ENCODE measurements at places on chromosomes 7 and 10. TPM values are rescaled to one million over a fixed set of nuclear protein-coding genes. Genes with fewer than 3 reads are reported as not detected.

Gene STAMBPL1
- total RNA-seq, result 27.4 TPM

Gene MYOF
- 76.2 TPM for total RNA-seq

Gene OR2A42
- total RNA-seq, result 0.19 TPM

Gene FAM25C
- not detected for total RNA-seq

Gene CWF19L1
- total RNA-seq, result 12.5 TPM

Gene NCAPG2
- total RNA-seq, result 4.2 TPM

Gene COL13A1
- total RNA-seq, result 2.0 TPM
